ENCODE measurements at places on chromosomes 7 and 10.
A peak's percentile ranks its signal among the peaks of the same experiment; 100 is the strongest.

- no peak overlapping the region for H3K4me3 ChIP-seq
- H3K27me3 ChIP-seq = no peaks in the 10 kb centered on the region
Measured at GRCh38 chr10:126867567-126868365, 37.5 kb upstream of the DOCK1 start.

- H3K27ac ChIP-seq = no peak overlapping the region
- DNase-seq = no peak
- no peak overlapping the region for H3K4me3 ChIP-seq
- H3K27me3 ChIP-seq = no peaks in the 10 kb centered on the region
Measured at GRCh38 chr7:14858866-14859265, 43.7 kb downstream of the DGKB start.

- peak; percentile 80 for DNase-seq
- H3K4me1 ChIP-seq = peaks cover 29% of the 10 kb centered on the region
- peak within 1 kb of the TSS; percentile 90 for H3K27ac ChIP-seq
- peak within 1 kb of the TSS; percentile 76 for H3K4me3 ChIP-seq
- no peaks in the 10 kb centered on the region for H3K27me3 ChIP-seq
- peaks cover 62% of the 10 kb centered on the region for H3K36me3 ChIP-seq
Measured at GRCh38 chr7:6589829-6590644, at the start of gene INTS15. Gene INTS15, plus strand, starts transcription at chr7:6590021. Its CDS starts 263 bp downstream, at chr7:6590284.

GRCh38 chr10:126701526-126701925 lies 31.0 kb upstream of the C10orf90 start:
- H3K4me3 ChIP-seq = no peak overlapping the region
- no peaks in the 10 kb centered on the region for H3K36me3 ChIP-seq
- no peaks in the 10 kb centered on the region for H3K27me3 ChIP-seq
- no peak for DNase-seq
- no peaks in the 10 kb centered on the region for H3K4me1 ChIP-seq

DNA sequence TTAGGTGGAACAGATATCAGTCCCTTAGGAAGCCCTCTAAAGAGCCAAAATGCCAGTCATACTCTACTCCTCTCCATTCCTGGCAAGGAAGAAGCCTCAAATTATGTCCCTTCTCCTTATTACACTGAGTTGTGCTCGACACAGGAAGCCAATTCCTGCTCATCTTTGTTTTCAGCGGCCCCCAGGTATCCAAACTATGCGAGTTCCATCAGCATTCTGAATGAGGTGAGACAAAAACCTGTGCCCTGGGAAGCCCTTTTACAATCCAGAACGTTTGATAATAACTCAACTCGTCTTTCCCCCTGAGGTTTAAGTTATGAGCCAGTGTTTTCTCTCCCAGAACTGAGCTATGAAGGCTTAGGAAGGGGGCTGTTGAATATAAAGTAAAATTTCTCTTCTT lies 580.5 kb downstream of the NXPH1 start:
- H3K36me3 ChIP-seq = no peaks in the 10 kb centered on the region
- H3K4me1 ChIP-seq = no peaks in the 10 kb centered on the region
- DNase-seq = no peak
- no peaks in the 10 kb centered on the region for H3K27me3 ChIP-seq

DNA sequence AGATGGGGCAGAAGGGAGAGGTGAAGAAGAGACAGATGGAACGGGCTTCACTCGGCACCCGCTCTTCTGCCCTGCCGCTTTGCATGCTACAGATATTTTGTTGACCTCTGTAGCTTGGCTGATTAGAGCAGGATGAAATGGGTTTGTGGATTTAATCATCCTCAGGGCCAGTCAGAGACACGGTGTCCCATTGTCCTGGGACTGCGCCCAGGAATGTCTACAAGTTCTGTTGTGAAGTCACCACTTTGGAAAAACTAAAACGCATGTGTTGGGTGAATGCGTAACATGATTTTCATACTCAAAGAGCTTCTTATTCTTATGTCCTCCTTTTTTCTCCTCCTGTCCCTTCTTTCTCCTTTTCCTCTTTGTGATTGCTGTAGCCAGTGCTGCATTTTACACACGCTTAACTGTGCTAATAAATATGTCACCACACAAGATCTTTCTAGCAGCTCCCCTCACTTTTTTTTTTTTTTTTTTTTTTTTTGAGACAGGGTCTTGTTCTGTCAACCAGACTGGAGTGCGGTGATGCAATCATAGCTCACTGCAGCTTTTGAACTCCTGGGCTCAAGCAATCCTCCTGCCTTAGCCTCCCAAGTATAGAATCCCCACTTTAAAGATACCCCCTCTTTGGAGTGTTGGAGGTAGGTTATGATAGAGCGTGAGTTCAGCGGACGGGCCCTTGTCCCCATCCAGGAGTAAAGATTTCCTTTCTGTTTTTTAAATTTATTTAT lies 3.4 kb downstream of the CPA4 start:
- no peak overlapping the region for H3K27ac ChIP-seq
- H3K36me3 ChIP-seq = no peaks in the 10 kb centered on the region
- no peaks in the 10 kb centered on the region for H3K4me1 ChIP-seq
- no peak for DNase-seq
- H3K27me3 ChIP-seq = peaks cover 12% of the 10 kb centered on the region

GRCh38 chr7:19269301-19269700 lies 124.1 kb upstream of the FERD3L start:
- no peaks in the 10 kb centered on the region for H3K27me3 ChIP-seq
- H3K36me3 ChIP-seq = no peaks in the 10 kb centered on the region
- H3K4me3 ChIP-seq = no peak overlapping the region
- H3K4me1 ChIP-seq = no peaks in the 10 kb centered on the region
- H3K27ac ChIP-seq = no peak overlapping the region
- no peak for DNase-seq

- H3K4me3 ChIP-seq = no peak overlapping the region
- H3K27me3 ChIP-seq = no peaks in the 10 kb centered on the region
- H3K36me3 ChIP-seq = no peaks in the 10 kb centered on the region
- no peak overlapping the region for H3K27ac ChIP-seq
- no peak for DNase-seq
Measured at GRCh38 chr10:59750155-59750945, 2.9 kb downstream of the MRLN start.

GRCh38 chr10:59865101-59865500 lies 41.3 kb downstream of the CCDC6 start:
- H3K27me3 ChIP-seq = no peaks in the 10 kb centered on the region
- H3K36me3 ChIP-seq = no peaks in the 10 kb centered on the region
- H3K4me3 ChIP-seq = no peak overlapping the region
- no peak overlapping the region for H3K27ac ChIP-seq
- no peaks in the 10 kb centered on the region for H3K4me1 ChIP-seq

DNA sequence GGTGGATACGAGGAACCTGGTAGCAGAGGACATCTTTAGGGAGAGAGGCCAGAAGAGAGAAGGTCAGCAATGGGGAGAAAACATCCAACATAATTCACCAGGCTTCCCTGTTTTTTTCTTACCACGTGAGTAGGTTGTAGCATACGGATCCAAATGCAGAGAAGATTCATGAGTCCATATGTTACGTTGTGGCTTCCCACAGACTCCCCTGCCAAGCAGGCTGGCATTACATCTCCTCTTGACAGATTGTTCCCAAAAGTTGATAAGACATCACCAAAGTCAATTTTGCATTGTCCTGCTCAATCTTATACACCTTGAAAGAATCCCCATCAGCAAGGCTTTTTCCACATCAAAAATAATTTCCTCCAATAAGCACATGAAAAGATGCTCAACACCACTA lies 39.7 kb downstream of the DRGX start:
- no peaks in the 10 kb centered on the region for H3K27me3 ChIP-seq
- H3K4me1 ChIP-seq = peaks cover 8% of the 10 kb centered on the region
- H3K4me3 ChIP-seq = no peak overlapping the region
- no peak for DNase-seq

- H3K36me3 ChIP-seq = peaks cover 33% of the 10 kb centered on the region
- no peak for DNase-seq
- H3K4me1 ChIP-seq = peaks cover 55% of the 10 kb centered on the region
- H3K4me3 ChIP-seq = no peak overlapping the region
- H3K27me3 ChIP-seq = no peaks in the 10 kb centered on the region
Measured at GRCh38 chr7:1928645-1929348, 258.7 kb downstream of the ELFN1 start.

- no peaks in the 10 kb centered on the region for H3K36me3 ChIP-seq
- peak overlapping the region; percentile 76 for H3K27ac ChIP-seq
- peak overlapping the region; percentile 52 for H3K4me3 ChIP-seq
- H3K27me3 ChIP-seq = no peaks in the 10 kb centered on the region
Measured at GRCh38 chr7:112080978-112081377, 125.2 kb downstream of the DOCK4 start.

DNA sequence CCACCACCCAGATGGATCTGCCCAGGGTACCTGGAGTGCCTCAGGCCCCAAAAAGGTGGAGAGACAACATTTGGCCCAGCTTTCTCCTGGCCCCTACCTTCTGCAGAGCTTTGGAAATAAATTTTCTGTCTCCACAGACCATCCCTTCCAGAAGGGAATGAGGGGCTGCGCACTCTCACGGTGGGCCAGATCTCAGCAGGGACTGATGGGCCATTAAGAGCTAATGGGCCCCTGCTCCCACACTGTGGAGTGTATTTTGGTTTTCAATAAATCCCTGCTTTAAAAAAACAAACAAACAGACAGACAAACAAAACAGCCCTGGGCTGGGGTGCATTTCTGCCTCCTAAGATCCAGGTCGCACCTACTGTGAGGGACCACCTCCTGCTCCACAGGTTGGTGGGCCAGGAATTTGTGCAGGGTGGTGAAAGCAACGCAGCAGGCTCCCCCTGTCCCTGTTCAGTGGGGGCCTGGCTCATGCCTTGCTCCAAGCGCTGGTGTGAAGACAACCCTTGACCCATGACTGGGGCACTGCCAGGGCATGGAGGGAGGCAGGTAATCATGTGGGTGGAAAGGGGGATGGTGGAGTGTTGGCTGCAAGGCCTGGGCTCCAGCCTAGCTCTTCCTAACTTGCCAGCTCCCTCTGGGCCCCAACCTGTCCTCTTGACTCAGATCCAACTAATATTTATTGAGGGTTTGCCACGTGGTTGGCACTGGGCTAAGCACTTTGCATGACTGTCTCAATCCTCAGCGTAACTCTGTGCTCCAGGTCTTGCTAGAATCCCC lies 88.5 kb downstream of the COL13A1 start:
- no peak overlapping the region for H3K4me3 ChIP-seq
- H3K36me3 ChIP-seq = no peaks in the 10 kb centered on the region
- no peak overlapping the region for H3K27ac ChIP-seq
- H3K4me1 ChIP-seq = no peaks in the 10 kb centered on the region
- DNase-seq = no peak
- peaks cover 6% of the 10 kb centered on the region for H3K27me3 ChIP-seq

DNA sequence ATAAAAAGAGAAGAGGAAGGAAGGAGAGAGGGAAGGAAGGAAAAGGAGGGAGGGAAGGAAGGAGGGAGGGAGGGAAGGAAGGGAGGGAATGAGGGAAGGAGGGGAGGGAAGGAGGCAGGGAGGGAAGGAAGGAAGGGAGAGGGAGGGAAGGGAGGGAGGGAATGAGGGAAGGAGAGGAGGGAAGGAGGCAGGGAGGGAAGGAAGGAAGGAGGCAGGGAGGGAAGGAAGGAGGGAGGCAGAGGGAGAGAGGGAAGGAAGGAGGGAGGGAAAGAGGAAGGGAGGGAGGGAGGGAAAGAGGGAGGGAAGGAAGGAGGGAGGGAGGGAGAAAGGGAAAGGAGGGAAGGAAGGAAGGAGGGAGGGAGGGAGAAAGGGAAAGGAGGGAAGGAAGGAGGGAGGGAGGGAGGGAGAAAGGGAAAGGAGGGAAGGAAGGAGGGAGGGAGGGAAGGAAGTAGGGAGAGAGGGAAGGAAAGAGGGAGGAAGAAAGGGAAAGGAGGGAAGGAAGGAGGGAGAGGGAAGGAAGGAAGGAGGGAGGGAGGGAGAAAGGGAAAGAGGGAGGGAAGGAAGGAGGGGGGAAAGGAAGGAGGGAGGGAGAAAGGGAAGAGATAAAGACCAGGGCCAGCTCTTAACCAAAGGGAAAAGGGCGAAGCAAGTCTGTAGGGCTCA lies 5.7 kb upstream of the LAT2 start:
- DNase-seq = no peak
- peaks cover 33% of the 10 kb centered on the region for H3K4me1 ChIP-seq
- H3K27ac ChIP-seq = no peak overlapping the region

GRCh38 chr10:122617476-122618270 lies 57.1 kb downstream of the DMBT1 start:
- no peaks in the 10 kb centered on the region for H3K4me1 ChIP-seq
- no peak overlapping the region for H3K4me3 ChIP-seq
- no peak for DNase-seq
- no peaks in the 10 kb centered on the region for H3K36me3 ChIP-seq

- H3K27me3 ChIP-seq = peaks cover 8% of the 10 kb centered on the region
- H3K36me3 ChIP-seq = no peaks in the 10 kb centered on the region
- DNase-seq = no peak
- H3K27ac ChIP-seq = no peak within 1 kb of the TSS
- peaks cover 12% of the 10 kb centered on the region for H3K4me1 ChIP-seq
Measured at GRCh38 chr7:37916673-37917660, at the start of gene SFRP4. Gene SFRP4, minus strand, starts transcription at chr7:37916817. Its CDS starts 280 bp downstream, at chr7:37916537.

DNA sequence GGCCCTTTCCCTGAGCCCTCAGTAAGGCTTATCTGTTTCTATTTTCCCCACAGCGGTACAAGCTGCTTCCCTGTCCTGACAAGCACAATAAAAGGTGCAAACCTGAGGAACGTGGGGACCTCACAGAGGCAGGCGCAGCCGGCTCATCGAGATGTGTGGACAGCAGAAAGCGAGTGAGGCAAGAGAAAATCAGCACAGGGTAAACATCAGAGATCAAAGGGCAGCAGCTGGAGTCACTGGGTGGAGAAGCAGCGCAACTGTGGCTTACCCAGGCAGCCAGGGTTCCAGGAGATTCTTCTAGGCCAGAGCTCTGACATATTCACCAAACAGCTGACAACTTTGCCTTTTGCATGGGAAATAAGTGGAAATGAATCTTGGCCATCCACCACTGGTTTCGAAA lies 212.6 kb downstream of the WDR11 start:
- no peaks in the 10 kb centered on the region for H3K36me3 ChIP-seq
- no peak overlapping the region for H3K4me3 ChIP-seq
- H3K27ac ChIP-seq = no peak overlapping the region
- no peaks in the 10 kb centered on the region for H3K4me1 ChIP-seq

- DNase-seq = no peak
- no peaks in the 10 kb centered on the region for H3K27me3 ChIP-seq
- H3K4me1 ChIP-seq = peaks cover 20% of the 10 kb centered on the region
- no peak overlapping the region for H3K27ac ChIP-seq
- H3K36me3 ChIP-seq = no peaks in the 10 kb centered on the region
- H3K4me3 ChIP-seq = no peak overlapping the region
Measured at GRCh38 chr10:33099748-33100147, 141.7 kb upstream of the ITGB1 start.

DNA sequence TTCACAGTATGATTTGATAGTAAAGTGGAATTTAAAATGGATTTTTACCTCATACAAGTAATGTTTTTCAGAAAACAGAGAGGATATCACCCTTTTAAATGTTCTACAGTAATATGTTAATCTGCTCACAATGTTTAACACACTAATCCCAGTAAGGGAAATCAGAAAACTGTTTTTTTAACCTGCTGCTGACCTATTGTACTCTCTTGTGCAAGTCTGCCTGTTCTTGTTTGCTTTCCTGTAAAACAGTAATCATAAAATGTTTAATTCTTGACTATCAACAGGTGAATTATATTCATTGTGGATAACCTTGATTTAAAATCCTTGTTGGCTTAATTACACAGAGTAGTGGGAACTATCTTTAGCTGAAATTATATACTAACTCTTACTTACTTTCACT lies 126.4 kb downstream of the GNAT3 start:
- DNase-seq = no peak
- no peaks in the 10 kb centered on the region for H3K36me3 ChIP-seq
- no peaks in the 10 kb centered on the region for H3K4me1 ChIP-seq
- H3K27me3 ChIP-seq = no peaks in the 10 kb centered on the region
- no peak overlapping the region for H3K4me3 ChIP-seq

- no peak for DNase-seq
- H3K27ac ChIP-seq = no peak overlapping the region
- H3K27me3 ChIP-seq = peaks cover 4% of the 10 kb centered on the region
Measured at GRCh38 chr7:191105-191980, 1.0 kb upstream of the FAM20C start.
